AG08396 (cell line): ENCODE measurements at places on chromosomes 2 and 18.
A peak's percentile ranks its signal among the peaks of the same experiment; 100 is the strongest.

DNA sequence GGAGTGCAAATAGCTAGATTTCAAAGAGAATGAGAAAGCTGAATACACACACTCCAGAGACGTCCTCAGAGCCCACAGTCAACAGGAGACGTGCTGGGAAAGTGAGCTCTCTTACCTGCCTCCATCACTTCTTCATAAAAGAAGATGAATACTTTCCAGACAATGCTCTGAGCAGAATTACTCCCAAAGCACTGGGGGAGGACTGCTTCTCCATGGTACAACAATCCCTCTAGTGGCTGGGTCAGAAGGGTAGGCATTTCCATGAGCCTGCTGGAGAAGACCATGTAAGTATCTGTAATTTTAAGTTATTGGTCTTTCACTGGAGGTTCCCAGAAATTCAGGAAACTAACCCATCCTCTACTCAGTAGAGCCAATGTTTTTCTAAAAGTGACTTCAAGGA lies 190.3 kb downstream of the RBM43 start:
- DNase-seq, result peak; percentile 26

GRCh38 chr2:42923580-42924417 lies 131.4 kb upstream of the HAAO start:
- no peak for DNase-seq

DNA sequence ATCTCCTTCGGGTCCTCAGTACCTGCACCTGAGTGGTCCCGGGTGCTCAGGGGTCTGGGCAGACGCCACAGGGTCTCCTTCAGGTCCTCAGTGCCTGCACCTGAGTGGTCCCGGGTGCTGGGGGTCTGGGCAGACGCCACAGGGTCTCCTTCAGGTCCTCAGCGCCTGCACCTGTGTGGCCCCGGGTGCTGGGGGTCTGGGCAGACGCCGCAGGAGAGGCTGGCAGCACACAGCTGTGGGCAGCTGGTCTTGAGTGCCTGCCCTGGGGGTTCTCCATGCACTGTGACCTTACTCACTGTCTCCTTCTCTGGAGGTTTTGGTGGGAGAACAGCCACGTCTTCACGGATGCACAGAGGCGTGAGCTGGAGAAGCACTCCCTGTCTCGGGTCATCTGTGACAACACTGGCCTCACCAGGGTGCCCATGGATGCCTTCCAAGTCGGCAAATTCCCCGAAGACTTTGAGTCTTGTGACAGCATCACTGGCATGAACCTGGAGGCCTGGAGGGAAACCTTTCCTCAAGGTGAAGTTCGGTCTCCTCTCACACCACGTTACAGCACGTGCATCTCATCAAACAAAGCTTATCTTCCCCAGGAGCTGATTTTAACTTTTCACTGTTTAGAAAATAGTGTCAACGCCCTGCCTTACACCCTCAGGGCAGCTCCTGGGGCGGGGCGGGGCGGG lies 82.6 kb downstream of the TPO start:
- no peak for DNase-seq

- DNase-seq, result no peak
These were observed 39.7 kb downstream of the HPCAL1 start for GRCh38 chr2:10342245-10342951.

DNA sequence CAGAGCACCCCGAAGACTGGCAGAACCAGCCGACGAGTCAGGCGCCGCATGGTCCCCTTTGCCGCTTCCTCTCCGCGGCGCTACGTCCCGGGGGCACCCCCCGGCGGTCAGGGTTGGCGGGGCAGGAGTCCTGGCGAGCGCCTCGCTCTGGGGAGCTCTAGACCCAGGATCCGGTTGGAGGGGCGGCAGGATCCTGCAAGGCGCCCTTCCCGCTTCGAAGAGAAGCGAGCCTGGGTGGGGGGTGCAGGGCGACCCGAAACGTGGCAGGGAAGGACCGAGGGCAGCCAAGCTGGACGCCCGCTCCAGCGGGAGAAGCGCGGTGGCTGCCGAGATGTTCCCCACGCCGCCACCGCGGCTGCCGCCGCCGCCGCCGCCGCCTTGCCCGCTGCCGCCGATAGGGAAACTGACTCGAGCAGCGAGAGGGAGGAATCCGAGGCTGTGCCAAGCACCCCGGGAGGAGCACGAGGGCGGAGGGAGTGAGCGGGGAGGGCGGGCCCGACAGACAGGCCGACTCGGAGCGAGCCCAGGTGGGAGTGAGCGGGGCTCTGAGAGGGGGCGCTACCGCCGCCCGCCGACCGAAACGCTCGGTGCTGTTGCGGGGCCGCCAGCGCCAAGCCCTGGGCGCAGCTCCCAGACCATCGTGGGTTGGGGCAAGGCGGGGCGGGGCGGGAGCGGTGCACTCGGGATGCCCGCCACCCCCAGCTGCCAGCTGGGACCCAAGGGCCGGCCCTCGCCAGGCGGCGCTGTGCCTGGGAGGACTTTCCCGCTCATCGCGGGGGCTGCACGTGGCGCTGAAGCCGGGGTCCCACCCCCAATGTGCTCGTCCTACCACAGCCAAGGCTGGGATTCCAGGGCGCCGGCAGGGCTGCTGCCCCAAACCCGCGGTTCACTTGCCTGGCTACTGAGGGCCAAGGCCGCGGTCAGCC lies at the start of gene GALNT14:
Gene GALNT14 (minus strand): TSS at position 404 of the 926 bp plus-strand sequence. CDS start 354 bp downstream, at position 50.
- peak; percentile 73 for DNase-seq
